WTC11 (cell line): ENCODE measurements at places on chromosomes 7 and 10. TPM values are rescaled to one million over a fixed set of nuclear protein-coding genes. Genes with fewer than 3 reads are reported as not detected.

ITIH5 gene
- total RNA-seq, result 3.1 to 3.8 TPM (median 3.6 TPM) in 3 replicates

TEX36 gene
- not detected in 3 replicates for total RNA-seq

PDE6C gene
- not detected in 3 replicates for total RNA-seq

ICA1 gene
- 31.2 to 36.8 TPM (median 33.4 TPM) in 3 replicates for total RNA-seq

ABCB4 gene
- 0.71 to 1.2 TPM (median 1.1 TPM) in 3 replicates for total RNA-seq

- DNase-seq, result no peak
Observed at GRCh38 chr10:50362547-50363125, 111.3 kb upstream of the ASAH2 start.

- DNase-seq, result peak; percentile 19
Observed at GRCh38 chr7:91267171-91267955, 3.1 kb downstream of the FZD1 start.

DNA sequence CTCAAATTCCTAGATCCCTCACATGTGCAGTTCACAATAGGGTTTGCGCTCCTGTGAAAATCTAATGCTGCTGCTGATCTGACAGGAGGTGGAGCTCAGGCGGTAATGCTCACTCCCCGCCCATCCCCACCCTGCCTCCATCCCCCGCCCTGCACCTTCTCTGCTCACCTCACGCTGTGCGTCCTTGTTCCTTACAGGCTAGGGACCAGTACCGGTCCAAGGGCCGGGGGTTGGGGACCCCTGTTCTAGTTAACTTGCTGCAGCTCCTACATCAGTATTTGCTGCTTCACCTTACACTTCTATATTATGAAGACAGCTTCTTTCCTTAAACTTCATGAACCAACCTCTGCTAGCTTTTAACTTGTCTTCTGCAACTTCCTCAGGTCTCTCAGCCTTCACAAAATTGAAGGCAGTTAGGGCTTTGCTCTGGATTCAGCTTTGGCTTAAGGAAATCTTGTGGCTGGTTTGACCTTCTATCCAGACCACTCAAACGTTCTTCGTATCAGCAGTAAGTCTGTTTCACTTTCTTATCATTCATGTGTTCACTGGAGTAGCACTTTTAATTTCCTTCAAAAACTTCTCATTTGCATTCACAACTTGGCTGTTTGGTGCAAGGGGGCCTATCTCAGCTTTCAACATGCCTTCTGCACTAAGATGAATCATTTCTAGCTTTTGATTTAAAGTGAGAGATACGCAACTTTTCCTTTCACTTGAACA, 1.7 kb upstream of the TNKS2 start:
- DNase-seq, result peak; percentile 64

DNA sequence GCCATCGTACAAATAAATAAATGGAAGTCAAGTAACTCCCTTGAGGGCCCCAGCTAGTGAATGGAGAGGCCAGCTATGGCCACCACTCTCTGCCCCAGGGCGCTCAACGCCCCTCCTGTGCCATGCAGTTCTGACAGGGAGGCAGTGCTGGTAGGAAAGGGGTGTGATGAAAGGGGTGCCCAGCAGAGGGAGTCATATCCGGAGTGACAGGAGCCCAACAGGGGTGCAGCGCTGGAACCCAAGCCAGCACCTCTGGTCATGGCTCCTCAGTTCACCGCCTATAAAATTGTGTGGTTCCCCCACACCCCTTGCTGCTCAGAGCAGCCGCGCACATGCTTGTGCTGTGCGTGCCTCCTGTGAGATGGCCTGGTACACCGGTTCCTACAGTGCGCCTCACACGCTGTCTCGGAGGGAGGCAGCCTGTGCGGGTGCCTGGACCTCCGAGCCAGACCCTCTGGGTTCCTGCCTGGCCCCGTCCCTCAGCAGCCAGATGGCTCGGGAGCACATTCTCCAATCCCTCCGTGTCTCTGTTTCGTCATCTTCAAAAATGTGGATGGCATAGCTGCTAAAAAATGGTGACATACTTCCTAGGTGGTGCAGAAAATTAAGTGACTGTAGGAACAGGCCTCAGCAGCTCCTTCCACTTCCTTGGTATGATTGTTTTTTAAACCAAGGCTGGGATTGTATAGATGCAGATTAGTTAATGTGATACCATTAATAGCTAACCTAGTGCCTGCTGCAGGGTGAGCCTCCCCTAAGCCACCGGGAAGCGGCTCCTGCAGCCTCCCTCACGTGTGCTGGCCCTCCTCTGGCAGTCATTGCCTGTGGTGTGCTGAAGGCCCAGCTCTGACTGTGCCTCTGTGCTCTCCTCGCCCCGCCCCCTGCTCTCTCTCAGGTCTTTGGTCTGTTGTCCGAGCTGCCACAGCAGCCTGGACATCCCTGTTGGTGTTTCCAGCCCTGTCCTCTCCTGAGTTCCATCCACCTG, 125.8 kb downstream of the EGFR start:
- DNase-seq, result peak; percentile 69

GRCh38 chr10:22780474-22780885, 66.1 kb upstream of the PIP4K2A start:
- no peak for DNase-seq

- DNase-seq, result no peak
Observed at GRCh38 chr7:79407351-79407750, 46.1 kb downstream of the MAGI2 start.
